Amygdala (tissue), 56 donors: ENCODE measurements at places on chromosomes 4 and X.

DNA sequence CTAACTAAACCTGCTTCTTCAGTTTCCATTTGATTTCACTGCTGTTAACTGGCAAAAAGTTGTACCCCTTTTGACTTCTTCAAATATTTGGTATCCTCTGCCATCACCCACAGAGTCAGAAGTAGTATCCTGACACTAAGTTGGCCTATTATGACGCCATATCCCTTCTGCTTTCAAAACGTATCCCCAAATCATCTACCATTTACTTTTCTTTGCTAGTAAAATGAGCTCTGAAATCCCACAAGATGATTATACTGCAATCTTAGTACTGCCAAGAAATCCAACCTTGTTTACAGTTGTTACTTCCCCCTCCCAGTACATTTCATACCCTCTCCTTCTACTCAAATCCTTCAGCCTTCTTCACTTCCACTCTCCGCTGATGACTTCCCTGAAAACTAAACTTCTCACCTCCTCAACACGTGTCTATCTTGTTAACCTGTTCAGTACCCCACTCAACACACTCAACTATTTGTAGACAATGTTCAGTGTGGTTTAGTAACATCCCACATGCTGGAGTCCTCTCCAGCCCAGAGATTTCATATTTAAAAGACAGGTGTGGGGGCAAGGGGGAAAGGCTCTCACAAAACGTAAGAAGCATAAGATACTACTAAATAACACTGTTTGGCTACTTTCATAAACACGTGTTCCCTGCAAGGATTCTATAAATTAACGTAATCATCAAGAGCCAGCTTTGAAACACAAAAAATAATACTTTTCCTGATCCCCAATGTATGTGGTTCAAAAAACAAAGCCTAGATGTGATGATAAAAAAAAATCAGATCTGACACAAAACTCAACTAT lies 1.3 kb downstream of the NAF1 start:
- DNase-seq: no peak

DNA sequence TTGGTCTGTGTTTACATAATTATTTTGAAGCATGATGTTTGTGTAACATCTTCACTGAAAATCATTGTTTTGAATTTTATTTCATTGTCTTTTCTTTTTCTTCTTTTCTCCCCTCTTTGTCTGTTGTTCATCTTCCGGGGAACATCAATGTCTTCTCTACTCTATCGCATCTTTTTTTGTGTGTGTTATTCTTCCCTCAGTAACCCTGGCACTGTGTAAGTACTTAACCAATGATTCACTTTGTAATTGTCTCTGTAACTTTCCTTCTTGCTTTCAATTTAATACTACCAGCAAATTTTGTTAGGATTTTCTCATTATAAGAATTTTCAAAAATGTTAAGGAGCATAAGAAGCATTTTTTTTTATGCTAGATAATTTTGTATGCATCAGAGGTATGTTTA lies 130.8 kb downstream of the PDLIM5 start:
- no peak for DNase-seq

- DNase-seq: no peak
These were observed 61.5 kb upstream of the HHIP start for GRCh38 chr4:144584428-144584827.

GRCh38 chr4:113020966-113021365 lies 28.5 kb upstream of the ANK2 start:
- no peak for DNase-seq

- DNase-seq: no peak
These were observed 10.2 kb downstream of the PTCHD1 start for GRCh38 chrX:23344904-23345271.

DNA sequence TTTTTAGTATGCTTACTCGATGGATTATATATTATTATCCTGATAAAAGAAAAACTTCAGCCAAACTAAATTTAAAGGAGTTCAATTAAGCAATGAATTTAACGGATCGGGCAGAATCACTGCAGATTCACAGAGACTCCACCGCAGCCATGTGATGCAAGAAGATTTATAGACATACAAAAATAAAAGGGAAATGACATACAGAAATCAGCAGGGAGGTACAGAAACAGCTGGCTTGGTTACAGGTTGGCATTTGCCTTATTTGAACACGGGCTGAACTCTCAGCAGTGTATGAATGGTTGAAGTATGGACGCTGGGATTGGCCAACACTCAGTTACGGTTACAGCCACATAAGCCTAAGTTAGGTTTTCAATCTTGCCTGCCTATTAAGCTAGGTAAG lies 35.4 kb upstream of the DHRSX start:
- DNase-seq: no peak

DNA sequence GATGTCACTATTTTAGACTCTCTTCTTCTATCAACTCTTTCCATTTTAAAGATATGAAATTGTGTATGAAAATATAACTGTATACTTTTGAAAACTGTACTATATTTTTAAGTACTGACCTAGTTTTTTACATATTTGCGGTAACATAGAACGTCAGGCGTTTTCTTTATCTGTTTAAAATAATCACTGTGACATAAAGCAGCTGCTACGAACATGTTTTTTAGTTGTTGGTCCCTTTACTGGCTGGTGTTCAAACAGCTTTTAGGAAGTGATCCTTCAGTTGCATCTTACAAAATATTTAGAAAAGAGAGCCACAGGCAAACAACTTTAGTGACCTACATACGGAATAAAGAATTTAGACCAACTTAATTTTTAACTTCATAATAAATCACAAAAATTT lies 73.1 kb downstream of the METTL14 start:
- DNase-seq: no peak
